Skin of body (tissue), 3 donors: ENCODE measurements at places on chromosomes 1 and 21. TPM values are rescaled to one million over a fixed set of nuclear protein-coding genes. Genes with fewer than 3 reads are reported as not detected.

S100A2 gene
- 71.6 TPM for total RNA-seq

OLIG2 gene
- 0.10 TPM for total RNA-seq

PPIE gene
- 26.0 TPM for total RNA-seq

RSPH1 gene
- total RNA-seq: 0.39 TPM

USP25 gene
- 60.7 TPM for total RNA-seq

- DNase-seq: no peak
Observed at GRCh38 chr21:38182370-38182985, 74.3 kb upstream of the KCNJ15 start.

DNA sequence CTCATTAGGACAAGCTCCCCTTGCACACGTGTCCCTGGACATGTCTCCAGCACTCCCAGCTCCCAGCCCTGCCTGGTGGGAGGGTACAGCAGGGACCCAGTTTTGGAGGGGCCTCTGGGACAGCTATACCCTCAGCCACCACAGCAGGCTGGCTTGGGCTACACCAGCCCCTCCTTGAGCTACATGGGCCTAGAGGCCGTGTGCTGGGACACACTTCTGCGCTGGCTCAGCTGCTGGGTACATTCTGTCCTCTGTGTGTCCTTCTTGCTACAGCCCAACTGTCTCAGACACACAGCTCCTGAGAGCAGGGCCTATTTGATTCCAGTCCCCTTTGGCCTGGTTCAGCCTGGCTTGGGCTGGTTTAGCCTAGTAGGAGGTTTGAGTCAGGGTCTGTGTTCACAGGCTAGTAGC lies 26.7 kb downstream of the DMAP1 start:
- DNase-seq: no peak

DNA sequence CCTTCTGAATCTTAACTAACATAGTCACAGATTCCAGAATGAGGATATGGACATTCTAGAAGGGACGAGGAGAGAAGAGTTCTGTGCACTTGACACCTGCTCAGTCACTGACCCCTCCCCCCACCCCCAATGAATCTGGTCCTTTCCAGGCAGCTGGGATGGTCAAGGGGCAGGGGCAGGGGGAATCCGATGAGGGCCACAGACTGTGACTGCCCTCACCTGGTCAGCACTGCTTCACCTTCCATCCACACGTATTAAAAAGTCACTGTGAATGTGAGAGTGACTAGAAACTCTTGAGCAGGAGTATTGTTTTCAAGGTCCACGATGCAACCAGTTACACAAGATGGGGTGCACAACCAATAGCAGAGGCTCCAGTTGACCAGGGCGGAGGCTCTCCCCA lies 9.5 kb upstream of the PRAMEF12 start:
- no peak for DNase-seq

DNA sequence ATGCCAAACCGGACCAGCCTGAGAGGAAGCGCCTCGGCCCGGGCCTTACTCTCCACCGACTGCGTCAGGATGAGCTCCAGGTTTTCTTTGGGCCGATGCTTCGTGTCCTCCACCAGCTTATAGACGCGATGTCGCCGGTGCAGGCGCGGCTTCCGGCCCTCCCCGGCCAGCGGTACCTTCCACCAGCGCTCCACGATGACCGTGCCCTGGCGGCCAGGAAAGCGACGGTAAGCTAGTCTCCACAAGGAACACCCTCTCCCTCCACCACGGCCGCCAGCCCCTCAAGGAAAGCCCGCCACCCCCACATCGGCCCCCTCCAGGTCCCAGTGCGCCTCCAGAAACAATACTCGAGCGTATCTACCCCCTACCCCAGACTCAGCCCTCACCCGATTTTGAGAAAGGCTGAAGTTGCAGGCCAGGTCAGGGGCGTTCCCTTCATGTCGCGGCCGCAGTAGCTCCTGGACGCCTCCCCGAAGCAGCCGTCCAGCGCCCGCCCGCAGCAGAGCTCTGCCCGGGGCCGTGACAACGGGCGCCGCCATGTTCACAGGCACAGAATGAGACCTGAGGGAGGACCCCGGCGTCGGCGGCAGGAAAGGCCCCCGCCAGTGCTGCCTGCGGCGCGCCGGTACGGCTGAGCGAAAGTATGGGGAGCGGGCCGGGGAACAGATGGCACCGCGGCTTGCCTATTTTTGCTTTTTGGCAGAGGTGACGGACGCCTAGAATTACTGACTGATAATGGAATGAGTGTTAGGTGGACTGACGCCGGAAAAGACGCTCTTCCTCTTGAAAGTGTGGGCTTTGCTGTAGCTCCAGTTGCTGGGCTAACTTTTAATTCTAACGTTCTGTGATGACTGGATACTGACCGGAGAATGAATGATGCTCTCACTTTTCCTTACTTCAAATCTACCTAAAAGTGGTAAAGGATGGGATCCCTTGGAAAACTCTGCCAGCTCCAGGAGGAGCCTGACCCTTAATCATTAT lies at the start of gene MRPL9:
Gene MRPL9 (minus strand): TSS at position 556 of the 981 bp plus-strand sequence. CDS start 17 bp downstream, at position 539.
- peak; percentile 65 for DNase-seq

DNA sequence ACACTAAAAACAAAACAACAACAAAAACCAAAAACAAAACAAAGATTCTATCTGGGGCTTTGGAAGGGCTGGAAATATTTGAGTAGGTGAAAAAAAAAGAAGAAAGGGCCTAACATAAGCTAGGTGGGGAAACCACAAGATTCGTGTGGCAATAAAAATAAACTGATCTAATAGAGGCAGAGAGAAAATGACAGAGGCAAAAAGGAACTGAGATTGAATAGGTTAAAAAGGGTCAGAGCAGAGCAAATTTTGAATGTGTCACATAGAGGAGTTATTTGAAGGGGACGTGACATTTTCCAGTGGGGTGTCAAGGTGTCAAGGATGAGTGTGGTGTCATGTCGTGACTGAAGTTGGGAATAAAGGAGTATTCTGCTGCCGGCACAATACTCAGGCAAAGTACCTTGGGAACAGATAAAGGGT lies 65.2 kb upstream of the RALGPS2 start:
- no peak for DNase-seq

GRCh38 chr1:240254778-240255291 lies 163.2 kb downstream of the FMN2 start:
- no peak for DNase-seq

DNA sequence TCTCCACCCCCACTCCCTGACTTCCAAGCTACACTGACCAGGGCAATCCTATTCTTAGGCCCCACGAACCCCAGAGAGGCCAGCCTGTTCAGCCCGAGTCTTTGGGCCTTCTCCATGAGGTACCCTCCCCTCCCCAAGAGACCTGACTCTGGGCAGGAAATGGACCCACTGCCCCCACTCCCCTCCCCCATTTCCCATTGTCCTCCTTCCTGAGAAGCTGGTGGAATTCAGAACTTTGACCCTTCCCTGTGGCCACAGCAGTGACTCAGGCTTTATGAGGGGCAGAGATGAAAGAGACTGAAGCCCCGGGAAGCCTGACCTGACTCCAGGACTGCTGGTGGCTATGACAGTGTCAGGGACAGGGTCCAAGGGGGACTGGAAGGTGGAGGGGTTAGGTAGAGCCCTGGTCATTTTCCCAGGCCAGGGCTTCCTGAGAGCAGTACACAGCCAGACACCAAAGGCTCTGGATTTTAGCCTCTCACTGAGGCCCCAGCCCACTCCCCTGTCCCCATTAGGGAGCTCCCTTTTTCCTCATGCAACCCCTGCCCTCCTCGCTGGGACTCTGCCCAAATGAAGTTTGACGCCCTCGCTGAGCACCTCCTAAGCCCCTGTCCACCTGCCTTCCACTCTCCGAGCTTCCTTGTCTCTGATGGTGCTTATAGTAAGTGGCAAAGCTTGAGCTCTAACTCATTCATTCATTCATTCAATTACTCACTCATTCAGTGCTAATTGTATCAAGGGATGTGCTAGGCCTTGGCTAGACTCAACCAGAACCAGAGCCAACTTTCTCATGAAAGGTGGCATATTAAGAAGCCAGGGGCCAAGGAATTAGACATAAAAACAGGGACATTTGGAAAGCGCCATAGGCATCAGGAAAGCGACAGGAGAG lies 3.0 kb downstream of the CRYBG2 start:
- DNase-seq: no peak
